ENCODE measurements at places on chromosomes 7 and 10.

GRCh38 chr7:44111761-44112160 is 7.6 kb downstream of the AEBP1 start:
- DNase-seq, result no peak

GRCh38 chr7:148242294-148242821 is 348.2 kb upstream of the C7orf33 start:
- DNase-seq, result no peak

DNA sequence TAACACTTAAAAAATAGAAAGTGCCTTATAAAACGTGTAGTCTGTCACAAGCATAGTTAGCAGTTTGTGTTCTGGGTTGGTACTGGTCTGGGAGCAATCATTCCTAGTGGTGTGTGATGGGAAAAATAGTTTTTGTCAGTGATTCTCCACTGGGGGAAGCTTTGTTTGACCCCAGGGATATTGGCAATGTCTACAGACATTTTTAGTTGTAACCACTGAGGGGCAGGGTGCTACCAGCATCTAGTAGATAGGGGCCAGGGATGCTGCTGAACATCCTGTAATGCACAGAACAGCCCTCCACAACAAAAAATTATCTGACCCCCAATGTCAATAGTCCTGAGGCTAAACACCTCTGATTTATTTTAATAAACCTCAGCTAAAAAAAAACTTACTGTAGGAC is 51.6 kb upstream of the CREB5 start:
- no peak for DNase-seq

GRCh38 chr7:21851559-21851967 is 94.1 kb downstream of the CDCA7L start:
- no peak for DNase-seq

GRCh38 chr10:29947701-29948060 is 111.7 kb downstream of the JCAD start:
- DNase-seq, result no peak

Measured in stimulated activated CD8-positive, alpha-beta memory T cell treated with anti-CD3 and anti-CD28 coated beads, Interleukin-4, amount 100 ng/mL, for 1 hour (primary cell).